Posterior cingulate gyrus (tissue), 11 donors: ENCODE measurements at places on chromosomes 4 and X.

GRCh38 chrX:47384502-47384901 is 14.1 kb downstream of the ZNF157 start:
- peak; percentile 52 for DNase-seq

GRCh38 chrX:111372086-111372485 is 39.9 kb downstream of the DCX start:
- no peak for DNase-seq

DNA sequence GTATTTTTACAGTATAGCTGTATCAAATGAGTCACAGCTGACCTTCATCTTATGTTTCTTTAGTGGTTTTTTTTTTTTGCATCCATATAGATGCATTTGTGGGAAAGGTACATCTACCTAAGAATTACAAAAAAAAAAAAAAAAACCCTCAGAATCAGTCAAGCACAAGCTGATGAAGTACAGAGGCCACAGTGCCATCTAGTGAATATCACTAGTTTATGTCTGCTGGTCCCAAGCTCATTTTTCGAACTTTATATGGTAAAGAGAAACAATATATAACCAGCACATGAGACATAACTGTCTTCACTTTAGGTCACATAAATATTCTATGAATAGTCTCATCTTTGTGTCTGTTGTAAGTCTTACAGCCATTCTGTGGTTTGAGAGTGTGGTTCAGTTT is 220.1 kb downstream of the DLG3 start:
- no peak for DNase-seq

- no peak for DNase-seq
Measured at GRCh38 chrX:46587158-46587557, 13.6 kb downstream of the CHST7 start.

DNA sequence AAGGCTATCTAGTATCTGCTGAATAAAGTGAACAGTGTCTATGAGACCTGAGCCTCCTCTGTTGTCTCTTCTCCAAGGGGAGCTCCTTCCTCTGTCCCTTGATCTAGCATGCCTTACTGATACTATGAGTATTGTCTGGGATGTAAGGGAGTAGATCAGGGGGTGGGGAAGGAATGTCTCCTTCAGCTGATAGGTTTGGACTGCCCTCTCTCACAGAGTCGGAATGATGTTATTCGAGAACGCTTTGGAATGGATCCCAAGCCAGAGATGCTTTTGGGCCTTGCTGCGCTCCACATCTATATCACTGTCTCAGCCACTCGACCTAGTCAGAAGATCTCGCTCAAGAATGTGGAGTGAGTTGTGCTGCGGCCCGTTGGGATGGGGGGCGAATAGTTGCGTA is 68.3 kb upstream of the PRPS1 start:
- no peak for DNase-seq

- DNase-seq, result no peak
Measured at GRCh38 chr4:43842594-43842993, 606.0 kb downstream of the KCTD8 start.

GRCh38 chr4:164485136-164485535 is 268.8 kb upstream of the SMIM31 start:
- no peak for DNase-seq

DNA sequence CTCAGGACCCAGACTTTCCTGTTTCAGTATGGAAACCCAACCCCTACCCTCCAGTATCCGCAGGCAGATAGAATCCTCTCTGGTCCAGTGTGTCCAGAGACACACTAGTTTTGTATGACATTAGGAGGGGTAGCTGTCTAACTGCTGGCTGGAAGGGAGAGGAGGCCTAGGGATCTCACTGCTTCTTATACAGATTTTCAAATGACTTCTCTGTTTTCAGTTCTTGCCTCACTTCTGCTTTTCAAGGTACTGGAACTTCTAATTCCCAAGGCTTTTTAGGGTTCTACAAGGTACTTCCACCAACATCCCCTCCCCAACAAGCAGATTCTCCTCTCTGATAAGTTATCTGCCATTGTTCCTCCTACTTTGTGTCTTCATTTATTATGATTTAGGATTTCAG is 6.1 kb downstream of the SGCB start:
- DNase-seq, result no peak

GRCh38 chr4:128475597-128475996 is 188.0 kb upstream of the PGRMC2 start:
- DNase-seq, result no peak

- peak; percentile 76 for DNase-seq
Measured at GRCh38 chr4:6229095-6229494, 28.7 kb upstream of the JAKMIP1 start.

- no peak for DNase-seq
Measured at GRCh38 chr4:38011511-38012162, 51.4 kb downstream of the PTTG2 start.

DNA sequence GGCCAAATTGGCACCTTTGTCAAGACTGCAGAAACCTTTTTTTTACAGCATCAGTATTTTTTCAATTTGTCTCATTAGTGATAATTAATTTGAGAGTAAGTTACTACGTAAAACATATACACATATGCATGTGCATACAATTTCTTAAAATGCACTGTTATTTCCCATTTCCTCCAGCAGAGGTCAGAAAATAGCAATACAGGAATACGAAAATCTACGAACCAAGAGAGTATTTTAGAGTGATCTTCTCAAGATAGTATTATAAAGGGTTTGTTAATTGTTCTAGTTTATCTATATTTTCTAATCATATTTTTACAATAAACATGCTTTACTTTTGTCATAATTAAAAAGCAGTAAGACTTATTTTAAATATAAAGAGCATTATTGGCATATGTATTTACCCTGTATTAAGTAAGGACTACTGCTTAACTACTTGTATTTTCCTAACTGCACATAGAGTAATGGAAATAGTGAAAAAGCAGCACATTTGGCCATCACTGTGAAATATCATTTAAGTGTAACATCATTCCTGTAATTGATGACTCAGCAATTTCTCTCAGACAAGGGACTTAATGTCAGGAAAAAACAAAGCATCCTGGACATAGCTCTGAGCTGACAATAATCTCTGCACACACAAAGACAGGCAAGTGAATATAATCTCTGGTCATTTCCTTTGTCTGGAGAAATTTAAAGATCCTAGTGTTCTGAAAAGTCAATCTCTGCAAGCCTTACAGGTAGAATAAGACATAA is 45.6 kb downstream of the MAOB start:
- no peak for DNase-seq

GRCh38 chr4:127214016-127214415 is 418.7 kb upstream of the INTU start:
- DNase-seq, result no peak

GRCh38 chr4:164802301-164802901 is 48.5 kb downstream of the SMIM31 start:
- DNase-seq, result no peak

DNA sequence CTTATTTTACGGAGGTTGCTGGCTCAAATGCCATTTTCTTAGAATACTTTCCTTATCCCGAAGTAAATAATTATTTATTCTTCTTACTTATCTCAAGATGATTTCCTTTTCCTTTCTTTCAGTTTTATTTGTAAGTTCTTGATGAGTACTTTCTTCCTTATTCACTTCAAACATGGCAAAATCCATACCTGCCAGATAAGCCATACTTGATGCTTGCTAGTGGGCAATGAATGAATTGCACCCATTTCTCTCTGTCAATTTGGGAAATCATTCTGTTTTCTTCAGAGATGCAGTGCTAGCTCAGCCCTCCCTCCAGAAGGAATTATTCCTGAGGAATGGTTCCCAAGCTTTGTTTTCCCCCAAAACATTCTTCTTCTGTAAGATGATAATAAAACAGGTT is 598.3 kb downstream of the SPRY1 start:
- DNase-seq, result no peak

GRCh38 chrX:135170877-135171519 is at the start of gene CT55:
TSS of gene CT55 (minus strand) at chrX:135171398. CDS start at chrX:135171171, 227 bp downstream.
- DNase-seq, result no peak

DNA sequence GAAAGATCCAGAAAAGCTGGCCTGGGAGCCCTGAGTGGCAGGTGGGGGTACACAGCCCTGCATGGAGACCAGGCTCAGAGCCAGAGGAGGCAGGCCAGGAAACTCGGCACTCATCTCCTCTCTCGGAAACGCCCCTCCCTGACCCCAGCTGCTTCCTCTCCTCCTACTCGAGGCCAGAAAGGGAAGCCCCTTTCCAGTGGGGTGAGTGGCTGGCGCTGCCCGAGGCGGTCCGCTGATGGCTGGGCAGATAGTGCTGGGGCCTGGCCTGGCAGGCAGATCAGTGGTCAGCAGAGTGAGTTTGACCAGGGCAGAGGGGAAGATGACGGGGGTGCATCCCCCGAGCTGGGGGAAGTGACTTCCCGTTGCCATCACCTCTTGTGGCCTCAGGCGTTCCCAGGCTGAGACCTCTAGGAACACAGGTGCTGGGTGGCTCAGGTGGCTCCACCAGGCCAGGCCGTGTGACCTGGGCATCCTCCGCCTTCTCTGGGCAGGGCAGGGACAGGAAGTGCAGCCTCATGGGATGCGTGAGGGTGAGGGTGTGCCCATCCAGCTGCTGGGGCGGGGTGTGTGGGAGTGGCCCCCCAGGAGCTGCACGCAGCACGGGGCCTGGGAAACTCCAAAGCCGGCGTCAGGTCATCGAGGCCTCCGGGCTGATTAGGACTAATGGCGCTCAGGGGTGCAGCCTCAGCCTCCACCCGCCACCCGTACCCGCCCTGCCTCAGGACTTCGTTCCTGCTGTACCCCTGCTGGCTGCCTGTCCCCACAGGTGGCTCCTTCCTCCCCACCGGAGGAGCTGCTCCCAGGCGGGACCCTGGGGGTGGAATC is 5.7 kb downstream of the SH3BP2 start:
- peak; percentile 37 for DNase-seq

- DNase-seq, result no peak
Measured at GRCh38 chrX:3567686-3568085, 145.8 kb downstream of the PRKX start.

GRCh38 chrX:154046031-154046781 is 26.5 kb upstream of the IRAK1 start:
- DNase-seq, result peak; percentile 38

DNA sequence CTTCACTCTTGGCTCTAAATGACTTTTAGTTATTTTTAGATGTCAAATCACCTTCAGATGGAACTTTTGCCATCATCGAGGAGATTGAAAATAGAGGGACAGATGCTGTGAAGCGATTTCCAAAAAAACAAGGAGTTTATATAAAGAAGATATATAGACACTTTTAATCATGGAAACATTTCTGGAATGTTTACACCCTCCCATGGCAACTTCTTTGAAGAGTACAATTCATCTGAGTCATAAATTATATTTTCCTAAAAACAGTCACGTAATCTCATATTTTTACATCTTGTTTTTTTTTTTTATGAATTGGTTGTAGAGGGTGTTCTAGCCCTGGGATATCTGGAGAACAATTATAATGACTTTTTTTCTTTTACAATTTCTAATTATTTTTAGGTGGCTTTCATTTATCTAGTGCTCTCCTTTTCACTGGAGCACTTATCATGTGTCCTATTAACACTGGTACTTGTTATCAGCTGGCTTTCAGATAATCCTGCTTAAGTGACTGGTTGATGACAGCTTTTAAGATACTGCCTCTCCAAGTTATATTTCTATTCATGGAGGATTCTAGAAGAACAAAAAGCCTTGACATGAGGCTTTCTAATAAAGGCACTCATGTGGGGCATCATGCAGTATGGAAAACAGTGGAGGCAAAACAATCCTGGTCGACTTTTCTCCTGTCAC is 24.9 kb downstream of the PCDH7 start:
- no peak for DNase-seq

- no peak for DNase-seq
Measured at GRCh38 chrX:21735038-21735767, 22.7 kb downstream of the SMPX start.

DNA sequence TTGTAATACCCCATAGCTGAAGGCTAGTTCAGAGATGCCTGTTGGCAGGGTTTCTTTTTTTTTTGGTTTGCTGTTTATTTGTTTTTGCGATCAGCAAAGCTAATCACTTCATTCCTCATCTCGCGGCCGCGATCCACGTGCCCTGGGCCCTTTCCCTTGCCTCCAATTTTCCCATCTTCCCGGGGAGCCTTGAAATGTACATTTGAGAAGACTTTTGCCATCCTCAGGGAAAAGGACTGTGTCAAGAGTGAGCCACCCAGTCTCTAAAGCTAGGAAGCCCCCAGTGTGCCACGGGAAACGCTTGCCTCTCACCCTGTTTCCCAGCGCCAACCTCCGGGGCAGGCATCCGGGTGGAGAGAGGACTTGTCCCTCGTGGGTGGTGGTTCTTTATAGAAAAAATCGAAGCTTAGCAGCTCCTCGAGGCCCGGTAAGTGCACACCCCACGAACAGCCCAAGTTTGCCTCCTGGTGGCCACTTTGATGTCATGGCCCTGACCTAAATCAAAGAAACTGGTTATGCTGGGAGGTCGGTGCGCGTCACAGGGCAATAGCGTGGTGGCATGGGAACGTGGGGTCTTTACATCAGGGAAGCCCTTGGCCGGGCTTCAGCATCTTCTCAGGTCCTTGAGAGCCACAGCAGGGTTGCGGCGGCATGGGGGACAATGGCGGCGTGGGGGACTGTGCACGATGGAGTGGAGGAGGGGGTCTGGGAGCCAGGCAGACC is 42.0 kb downstream of the MAP7D3 start:
- DNase-seq, result peak; percentile 13

- no peak for DNase-seq
Measured at GRCh38 chr4:112517911-112518310, 1.9 kb upstream of the NEUROG2 start.

DNA sequence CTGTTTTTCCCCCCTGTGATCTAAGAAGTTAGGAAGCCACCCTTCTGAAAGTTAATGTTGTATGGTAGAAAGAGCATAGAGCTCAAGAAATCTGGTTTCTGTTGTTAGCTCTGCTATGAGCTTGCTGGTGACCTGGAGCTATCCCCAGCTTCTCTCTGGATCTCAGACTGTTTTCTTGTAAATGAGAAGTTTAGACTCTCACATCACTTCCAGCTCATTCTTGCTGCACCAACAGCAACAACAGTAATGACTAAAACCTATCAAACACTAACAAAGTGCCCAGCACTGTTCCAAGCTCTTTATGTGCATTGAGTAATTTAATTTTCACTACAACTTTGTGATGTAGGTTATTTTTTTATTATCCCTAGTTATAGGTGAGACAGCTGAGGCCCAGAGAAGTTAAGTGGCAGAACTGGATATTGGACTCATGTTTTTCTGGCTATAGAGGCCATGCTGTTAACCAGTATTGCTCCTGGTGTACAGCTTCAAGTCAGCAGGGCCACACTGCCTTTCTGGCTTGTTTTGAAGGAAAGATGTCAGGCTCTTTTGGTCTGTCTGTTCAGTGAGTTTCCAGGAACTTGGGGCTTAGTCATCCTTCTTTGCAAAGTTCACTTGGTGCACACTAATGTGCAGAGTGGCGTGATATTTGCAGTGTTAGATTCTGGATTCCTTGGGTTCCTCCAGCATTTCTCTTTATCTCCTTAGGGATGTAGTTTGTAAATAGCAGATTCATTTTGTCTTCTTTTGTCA is 27.8 kb upstream of the TMEM164 start:
- DNase-seq, result no peak

- no peak for DNase-seq
Measured at GRCh38 chr4:126056116-126056650, 741.4 kb downstream of the FAT4 start.

GRCh38 chr4:62510228-62510627 is 1310.1 kb downstream of the ADGRL3 start:
- DNase-seq, result no peak

- no peak for DNase-seq
Measured at GRCh38 chr4:73701116-73701515, 39.3 kb upstream of the CXCL8 start.
